H4 (cell line): ENCODE measurements at places on chromosomes 16 and 17. TPM values are rescaled to one million over a fixed set of nuclear protein-coding genes. Genes with fewer than 3 reads are reported as not detected.

DNA sequence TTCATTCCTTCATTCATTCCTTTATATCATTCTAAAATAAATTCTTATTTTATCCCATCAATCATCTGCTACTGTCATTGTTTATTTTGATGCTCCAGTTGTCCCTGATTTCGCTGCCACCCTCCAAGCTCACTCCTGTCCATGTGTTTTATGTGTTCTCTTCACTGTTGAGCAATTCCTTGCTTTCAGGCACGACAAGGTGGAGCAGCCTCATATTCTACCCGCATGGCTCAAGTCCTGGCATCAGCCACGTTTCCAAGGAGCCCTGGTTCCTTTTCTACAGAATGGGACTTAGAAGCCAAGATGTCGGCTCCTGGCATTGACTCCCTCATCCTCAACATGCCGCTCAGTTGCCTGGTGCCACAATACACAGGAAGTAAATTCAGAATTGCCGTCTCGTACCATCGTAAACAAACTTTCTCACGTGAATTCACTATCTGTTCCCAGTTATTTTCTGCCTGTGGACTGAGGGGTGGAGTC is 139.0 kb downstream of the RPTOR start:
- no peak for DNase-seq

PNMT gene
- total RNA-seq: not detected in 2 replicates

DNA sequence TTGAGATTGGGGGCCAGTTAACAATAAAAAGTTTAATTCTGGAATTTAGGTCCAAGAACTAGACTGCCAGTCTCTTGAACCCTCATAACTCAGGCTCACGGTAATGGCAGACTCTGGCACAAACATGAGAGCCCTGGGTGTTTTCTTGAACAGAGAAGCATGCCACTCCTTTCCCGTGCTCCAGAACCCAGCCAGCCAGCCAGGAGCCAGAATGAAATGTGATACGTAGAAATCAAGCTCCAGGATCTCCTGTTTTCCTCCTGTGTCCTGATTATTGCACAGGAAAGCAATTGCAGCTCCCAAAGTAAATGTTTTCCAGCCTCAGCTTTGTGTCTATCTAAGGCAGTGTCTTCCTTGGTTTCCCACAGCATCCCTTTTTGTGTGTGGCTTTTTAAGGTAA is 46.2 kb upstream of the NOL11 start:
- DNase-seq: peak; percentile 41

DNA sequence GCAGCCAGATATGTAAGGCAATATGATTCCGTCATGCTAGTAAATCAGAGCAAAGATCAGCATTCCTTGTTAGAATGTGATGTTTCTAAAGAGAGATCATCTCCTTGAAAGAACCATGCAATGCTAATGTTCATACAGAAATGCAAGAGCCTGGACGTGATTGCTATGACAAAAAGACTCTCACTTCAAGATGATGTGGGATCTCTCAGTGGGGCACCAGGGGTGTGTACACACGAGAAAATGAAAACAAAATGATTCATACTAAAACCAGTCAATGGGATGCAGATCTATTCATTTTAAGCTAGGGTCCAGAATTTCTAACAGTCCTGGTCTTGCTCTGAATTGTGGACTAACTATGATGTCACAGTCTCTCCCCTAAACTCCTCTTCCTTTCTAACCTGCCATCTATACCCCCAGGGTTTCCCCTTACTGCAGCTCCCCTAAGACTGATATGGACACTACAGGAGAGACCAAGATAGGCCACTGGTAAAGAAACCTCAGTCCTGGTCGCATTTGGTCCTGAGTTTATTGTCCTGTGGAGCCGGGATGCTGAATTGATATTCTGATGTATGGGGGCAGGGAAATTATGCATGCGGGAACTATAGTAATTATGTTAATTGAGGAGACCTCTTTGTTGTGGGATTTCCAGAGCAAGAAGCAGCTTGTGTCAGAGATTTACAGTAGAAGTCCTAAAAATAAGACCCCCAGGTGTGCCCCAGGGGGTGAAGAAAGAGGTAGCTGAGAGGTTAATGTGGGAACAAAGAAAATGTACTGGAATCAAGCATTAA is 179.0 kb downstream of the PMP22 start:
- no peak for DNase-seq

DNA sequence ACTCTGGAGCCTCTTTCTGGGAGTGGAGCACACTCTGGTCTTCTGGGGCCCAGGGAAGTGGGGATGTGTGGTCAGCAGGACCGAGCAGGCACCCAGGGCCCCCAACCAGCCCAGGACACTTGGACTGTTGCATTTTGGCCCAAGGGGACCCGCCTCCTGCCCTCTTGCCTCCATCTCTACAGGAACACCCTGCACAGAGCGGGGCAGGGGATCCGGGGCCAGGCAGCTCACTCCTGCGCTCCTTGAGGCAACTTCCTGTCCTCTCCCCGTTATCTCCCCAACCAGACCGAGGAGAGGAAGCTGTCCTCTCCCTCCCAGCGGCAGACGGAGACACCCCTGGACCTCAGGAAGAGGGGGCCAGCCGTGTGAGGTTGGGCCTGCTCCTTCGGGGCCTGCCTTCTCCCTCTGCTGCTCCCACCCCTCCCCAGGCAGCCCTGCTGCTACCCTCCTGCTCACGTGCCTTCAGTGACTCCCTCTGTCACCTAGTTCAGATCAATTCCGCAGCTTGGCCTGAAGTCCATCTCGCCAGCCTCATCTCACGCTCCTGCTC is 10.0 kb upstream of the ATP2A3 start:
- no peak for DNase-seq

DNA sequence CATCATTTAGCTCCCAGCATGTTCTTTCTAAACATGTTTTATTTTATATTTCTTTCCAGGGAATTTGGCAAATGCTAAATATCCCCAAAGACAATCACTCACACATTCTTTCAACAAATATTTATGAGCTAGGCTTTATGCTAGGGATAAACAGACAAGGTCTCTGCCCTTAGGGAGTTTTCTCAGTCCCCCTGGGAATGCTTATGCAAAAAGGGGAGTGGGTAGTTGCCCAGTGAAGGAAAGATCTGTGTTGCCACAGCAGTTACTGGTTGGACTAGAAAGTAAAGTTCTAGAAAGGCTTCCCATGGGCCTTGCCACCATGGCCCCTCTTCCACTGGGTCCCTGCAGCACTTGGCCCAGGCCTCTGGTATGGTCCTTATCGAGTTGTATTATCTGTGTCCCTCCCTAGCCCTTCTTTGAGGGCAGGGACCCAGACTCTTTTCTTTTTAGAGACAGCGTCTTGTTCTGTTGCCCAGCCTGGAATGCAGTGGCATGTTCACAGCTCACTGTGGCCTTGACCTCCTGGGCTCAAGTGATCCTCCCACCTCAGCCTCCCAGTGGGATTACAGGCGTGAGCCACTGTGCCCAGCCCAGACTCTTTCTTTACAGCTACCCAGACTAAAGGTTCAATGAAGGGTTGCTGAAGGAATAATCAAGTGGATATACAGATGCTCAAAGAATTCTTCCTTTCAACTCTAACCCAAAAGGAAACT is 78.0 kb downstream of the YPEL2 start:
- no peak for DNase-seq

GAST gene
- total RNA-seq: not detected in 2 replicates

DNA sequence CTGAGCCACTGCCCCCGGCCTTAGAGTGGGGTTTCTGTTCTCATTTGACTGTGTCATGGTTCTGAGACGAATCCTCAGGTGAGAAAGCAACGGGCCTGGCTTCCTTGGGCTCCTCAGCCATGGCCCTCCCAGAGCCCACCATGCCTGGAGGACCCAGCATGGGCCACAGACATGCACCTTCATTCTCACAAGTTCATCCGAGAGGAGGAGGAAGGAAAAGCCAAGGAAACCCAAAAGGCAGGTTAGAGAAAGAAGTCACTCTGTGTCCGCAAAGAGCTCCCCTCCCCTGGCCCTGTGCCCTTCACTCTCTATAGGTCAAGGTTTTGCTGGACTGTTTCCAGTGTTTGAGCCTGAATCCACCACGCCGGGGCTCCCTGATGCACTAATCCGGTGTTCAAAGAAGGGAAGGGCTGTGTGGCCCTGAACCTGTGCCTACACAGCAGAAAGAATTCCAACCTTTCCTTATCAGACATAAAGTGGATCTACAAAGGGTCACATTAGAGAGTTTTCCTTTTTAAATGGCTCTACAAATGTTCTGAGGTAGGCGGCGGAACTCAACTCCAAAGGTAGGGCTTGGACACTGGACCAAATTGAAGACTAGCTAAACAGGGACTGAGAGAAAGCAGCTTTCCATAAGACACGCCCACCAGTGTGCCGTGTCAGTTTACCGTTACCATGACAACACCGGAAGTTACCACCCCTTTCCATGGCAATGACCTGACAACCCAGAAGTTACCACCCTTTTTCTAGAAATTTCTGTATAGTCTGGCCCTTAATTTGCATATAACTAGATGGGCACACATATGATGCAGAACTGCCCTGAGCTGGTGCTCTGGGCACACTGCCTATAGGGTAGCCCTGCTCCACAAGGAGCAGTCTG is 15.9 kb upstream of the PECAM1 start:
- peak; percentile 23 for DNase-seq

- DNase-seq: no peak
Observed at GRCh38 chr17:76987486-76988093, 119.4 kb downstream of the MGAT5B start.

GRCh38 chr16:75702242-75702641 is 981 bp upstream of the DUXB start:
- DNase-seq: peak; percentile 10

- DNase-seq: no peak
Observed at GRCh38 chr17:37779554-37779953, 34.7 kb upstream of the HNF1B start.

CD300E gene
- total RNA-seq: not detected in 2 replicates

MMP28 gene
- total RNA-seq: 0.68 TPM in 1 of 2 replicates, not detected in the other

- peak; percentile 86 for DNase-seq
Observed at GRCh38 chr16:10827691-10828341, 9.2 kb upstream of the TVP23A start.

LITAFD gene
- total RNA-seq: not detected in 2 replicates

DNA sequence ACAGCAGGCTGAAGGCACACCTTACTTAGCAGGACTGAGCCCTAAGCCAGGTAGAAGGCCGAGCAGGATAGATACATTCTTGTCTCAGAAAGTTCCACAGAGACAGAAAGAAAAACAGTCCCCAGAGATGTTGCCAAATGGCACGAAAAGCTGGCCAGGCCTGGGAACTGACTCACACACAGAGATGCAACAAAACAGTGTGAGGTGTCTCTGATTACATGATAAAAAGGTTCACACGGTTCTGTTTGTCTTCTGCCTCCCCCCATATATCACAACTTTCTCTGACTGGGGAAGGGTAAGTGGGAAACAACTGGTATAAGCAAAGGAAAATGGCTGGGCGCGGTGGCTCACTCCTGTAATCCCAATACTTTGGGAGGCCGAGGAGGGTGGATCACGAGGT is 1.7 kb downstream of the WBP2 start:
- DNase-seq: no peak

- DNase-seq: no peak
Observed at GRCh38 chr16:17251496-17251895, 219.3 kb downstream of the XYLT1 start.

NOG gene
- 0.78 and 1.2 TPM in 2 replicates for total RNA-seq

PDP2 gene
- total RNA-seq: 9.8 and 20.3 TPM in 2 replicates
